ENCODE measurements at places on chromosomes 7 and 10.
A peak's percentile ranks its signal among the peaks of the same experiment; 100 is the strongest.

- no peak for DNase-seq
These were observed 44.4 kb downstream of the AMZ1 start for GRCh38 chr7:2732388-2732787.

GRCh38 chr7:1729773-1730172 lies 59.7 kb downstream of the ELFN1 start:
- DNase-seq: no peak

- DNase-seq: no peak
These were observed 326.5 kb downstream of the CNTNAP2 start for GRCh38 chr7:146443102-146443501.

DNA sequence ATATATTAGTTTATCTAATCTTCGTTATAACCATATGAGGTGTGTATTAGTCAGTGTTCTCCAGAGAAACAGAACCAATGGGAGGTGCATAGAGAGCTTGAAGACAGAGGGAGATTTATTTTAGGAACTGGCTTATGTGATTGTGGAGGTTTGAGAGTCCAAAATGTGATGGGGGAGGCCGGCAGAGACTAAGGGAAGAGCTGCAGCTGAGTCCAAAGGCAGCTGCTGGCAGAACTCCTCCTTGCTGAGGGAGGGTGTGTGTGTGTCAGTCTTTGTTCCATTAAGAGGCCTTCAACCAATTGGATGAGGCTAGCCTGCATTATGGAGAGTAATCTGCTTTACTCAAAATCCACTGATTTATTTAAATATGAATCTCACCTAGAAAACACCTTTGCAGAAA lies 165.1 kb downstream of the SH3PXD2A start:
- DNase-seq: peak; percentile 41

GRCh38 chr7:157072361-157072760 lies 61.9 kb upstream of the MNX1 start:
- DNase-seq: no peak
